T-helper 17 cell (primary cell): ENCODE measurements at places on chromosomes 6 and 20.

DNA sequence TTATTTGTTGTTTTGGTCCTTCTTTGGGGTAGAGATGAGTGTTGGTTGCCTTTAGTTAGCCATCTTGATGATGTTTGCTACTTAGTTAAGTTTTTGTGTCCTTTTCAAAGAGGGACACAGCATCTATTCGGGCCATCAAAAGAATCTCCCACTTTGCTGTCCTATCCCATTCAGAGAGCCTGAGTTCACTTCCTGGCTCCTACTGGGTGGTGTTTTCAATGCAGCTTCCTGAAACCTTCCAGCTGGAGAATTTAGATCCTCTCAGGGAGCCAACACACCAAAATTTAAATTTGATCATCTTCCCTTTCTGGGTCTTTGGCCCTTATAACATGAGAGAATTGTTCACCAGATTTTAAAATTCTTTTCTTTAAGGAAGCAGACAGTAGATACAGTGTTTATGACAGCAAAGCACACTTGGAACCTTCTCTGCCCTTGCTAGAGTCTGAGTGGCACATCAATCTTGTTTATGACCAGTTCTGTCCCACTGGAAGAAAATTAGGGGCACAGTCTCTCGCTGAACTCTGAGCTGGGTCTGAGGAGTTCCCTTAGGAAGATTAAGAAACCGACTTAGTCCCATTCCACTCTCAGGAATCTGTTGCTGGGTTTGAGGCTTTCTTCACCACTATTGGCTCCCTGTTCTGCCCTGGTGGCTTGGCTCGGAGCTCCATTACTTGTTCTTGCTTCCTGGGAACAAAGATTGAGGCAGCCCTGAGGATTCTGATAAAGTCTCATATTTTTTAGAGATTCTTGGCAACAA lies 115.5 kb downstream of the CCDC170 start:
- DNase-seq = no peak
- H3K27me3 ChIP-seq = peaks cover 20% of the 10 kb centered on the region
- no peak overlapping the region for H3K27ac ChIP-seq
- H3K4me1 ChIP-seq = no peaks in the 10 kb centered on the region
- H3K36me3 ChIP-seq = no peaks in the 10 kb centered on the region
- H3K4me3 ChIP-seq = no peak overlapping the region

DNA sequence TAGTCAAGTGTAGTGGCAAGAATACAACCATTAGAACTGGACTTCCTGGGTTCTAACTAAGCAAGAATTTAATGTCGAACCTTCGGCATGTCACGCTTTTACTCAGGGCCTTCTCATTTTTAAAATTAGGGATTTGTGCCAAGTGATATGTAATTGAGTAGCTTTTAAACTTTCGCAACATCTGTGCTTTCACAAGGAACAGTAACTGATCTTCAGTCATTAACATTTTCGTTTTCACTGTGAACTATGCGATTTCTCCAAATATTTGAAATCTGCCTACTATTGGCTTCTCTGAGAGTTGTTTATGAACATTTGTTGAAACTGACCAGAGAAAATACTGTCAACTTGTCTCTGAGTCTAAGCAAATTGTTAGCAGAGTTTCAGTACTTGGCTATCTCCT lies 27.6 kb downstream of the GRM1 start:
- no peak overlapping the region for H3K4me3 ChIP-seq
- peaks cover 6% of the 10 kb centered on the region for H3K27me3 ChIP-seq
- no peaks in the 10 kb centered on the region for H3K4me1 ChIP-seq
- no peak overlapping the region for H3K27ac ChIP-seq
- no peaks in the 10 kb centered on the region for H3K36me3 ChIP-seq

- H3K27me3 ChIP-seq = peaks cover 24% of the 10 kb centered on the region
- H3K36me3 ChIP-seq = no peaks in the 10 kb centered on the region
- DNase-seq = no peak
- no peak overlapping the region for H3K27ac ChIP-seq
Observed at GRCh38 chr6:144007478-144008119, 460 bp downstream of the PLAGL1 start.

- peaks cover 15% of the 10 kb centered on the region for H3K27me3 ChIP-seq
- no peak overlapping the region for H3K27ac ChIP-seq
- H3K36me3 ChIP-seq = no peaks in the 10 kb centered on the region
- H3K4me1 ChIP-seq = peaks cover 2% of the 10 kb centered on the region
- DNase-seq = no peak
Observed at GRCh38 chr6:100283285-100283684, 181.4 kb downstream of the SIM1 start.

GRCh38 chr6:3031857-3032640 lies 32.4 kb downstream of the NQO2 start:
- H3K4me1 ChIP-seq = peaks cover 12% of the 10 kb centered on the region
- no peaks in the 10 kb centered on the region for H3K36me3 ChIP-seq
- H3K4me3 ChIP-seq = no peak overlapping the region
- no peak overlapping the region for H3K27ac ChIP-seq

DNA sequence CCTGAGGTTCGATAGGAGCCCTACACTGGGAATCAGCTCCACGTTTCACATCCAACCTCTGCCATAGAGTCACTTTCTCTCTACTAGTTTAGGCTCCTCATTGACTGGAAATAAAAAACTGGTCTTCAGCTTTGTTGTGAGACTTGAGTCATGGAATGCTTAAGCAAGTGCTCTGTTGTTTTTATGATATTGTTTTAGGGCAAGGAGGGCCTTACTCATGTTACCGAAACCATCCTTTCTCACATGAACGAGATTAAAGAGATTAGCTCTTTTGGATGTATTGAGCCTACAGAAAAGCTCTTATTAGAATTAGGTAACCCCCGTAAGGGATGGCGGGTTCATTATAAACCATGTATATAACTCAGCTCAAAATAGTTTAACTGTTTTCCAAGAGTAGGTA lies 6.9 kb upstream of the MOCS1 start:
- DNase-seq = no peak
- H3K36me3 ChIP-seq = no peaks in the 10 kb centered on the region
- H3K27me3 ChIP-seq = peaks cover 8% of the 10 kb centered on the region
- no peak overlapping the region for H3K4me3 ChIP-seq
- H3K27ac ChIP-seq = no peak overlapping the region
- H3K4me1 ChIP-seq = no peaks in the 10 kb centered on the region

GRCh38 chr6:117513778-117514365 lies 31.4 kb downstream of the DCBLD1 start:
- no peaks in the 10 kb centered on the region for H3K36me3 ChIP-seq
- H3K4me3 ChIP-seq = no peak overlapping the region
- DNase-seq = no peak
- H3K4me1 ChIP-seq = no peaks in the 10 kb centered on the region
- H3K27me3 ChIP-seq = peaks cover 46% of the 10 kb centered on the region

- H3K4me1 ChIP-seq = no peaks in the 10 kb centered on the region
- no peak for DNase-seq
- H3K4me3 ChIP-seq = no peak overlapping the region
- no peak overlapping the region for H3K27ac ChIP-seq
- peaks cover 8% of the 10 kb centered on the region for H3K27me3 ChIP-seq
- no peaks in the 10 kb centered on the region for H3K36me3 ChIP-seq
Observed at GRCh38 chr20:39825950-39826349, 863.1 kb downstream of the MAFB start.

DNA sequence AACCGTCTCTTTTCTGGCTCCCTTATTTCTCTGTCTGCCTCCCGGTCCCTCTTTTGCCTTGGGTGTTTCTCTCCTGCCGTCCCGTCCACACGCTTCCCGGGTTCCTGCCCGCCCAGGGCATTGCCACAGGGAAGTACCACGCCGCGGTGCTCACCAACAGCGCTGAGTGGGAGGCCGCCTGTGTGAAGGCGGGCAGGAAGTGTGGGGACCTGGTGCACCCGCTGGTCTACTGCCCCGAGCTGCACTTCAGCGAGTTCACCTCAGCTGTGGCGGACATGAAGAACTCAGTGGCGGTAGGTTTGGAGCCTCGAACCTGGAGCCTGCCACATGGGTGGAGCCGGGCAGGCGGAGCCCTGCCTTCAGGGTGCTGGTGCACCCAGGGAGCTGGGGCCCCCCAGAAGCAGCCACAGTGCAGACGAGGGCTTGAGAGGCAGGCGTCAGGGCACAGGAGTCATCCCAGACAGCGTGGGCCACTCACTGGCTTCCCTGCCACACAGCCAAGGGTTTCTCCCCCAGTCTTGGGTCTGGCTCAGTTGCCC lies 21.3 kb downstream of the NPEPL1 start:
- no peak overlapping the region for H3K27ac ChIP-seq
- H3K4me1 ChIP-seq = no peaks in the 10 kb centered on the region
- no peaks in the 10 kb centered on the region for H3K36me3 ChIP-seq

DNA sequence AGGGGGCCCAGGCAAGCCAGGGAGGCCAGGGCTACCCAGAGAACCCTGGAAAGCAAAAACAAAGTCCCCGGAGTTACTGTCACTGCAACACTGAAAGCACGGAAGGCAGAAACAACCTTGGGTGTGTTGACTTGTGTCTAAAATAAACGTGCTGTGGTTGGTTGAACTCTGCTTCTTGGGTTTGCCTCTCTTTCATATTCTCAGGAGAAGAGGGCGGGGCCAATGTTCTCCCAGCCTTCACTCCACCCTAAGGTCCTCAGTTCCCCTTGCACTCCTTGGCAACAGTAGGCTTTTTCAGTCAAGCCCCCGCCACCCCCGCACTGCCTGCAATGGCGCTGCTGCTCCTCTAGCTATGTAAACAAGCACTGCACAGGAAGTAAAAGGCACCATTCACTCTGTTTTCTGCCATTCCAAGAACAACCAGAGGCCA lies 60.9 kb downstream of the COL9A1 start:
- peaks cover 27% of the 10 kb centered on the region for H3K27me3 ChIP-seq
- H3K36me3 ChIP-seq = no peaks in the 10 kb centered on the region
- H3K27ac ChIP-seq = no peak overlapping the region
- DNase-seq = no peak
